Left ventricle myocardium inferior (tissue), 1 donor: ENCODE measurements at places on chromosomes 2 and 18. TPM values are rescaled to one million over a fixed set of nuclear protein-coding genes. Genes with fewer than 3 reads are reported as not detected.

DNA sequence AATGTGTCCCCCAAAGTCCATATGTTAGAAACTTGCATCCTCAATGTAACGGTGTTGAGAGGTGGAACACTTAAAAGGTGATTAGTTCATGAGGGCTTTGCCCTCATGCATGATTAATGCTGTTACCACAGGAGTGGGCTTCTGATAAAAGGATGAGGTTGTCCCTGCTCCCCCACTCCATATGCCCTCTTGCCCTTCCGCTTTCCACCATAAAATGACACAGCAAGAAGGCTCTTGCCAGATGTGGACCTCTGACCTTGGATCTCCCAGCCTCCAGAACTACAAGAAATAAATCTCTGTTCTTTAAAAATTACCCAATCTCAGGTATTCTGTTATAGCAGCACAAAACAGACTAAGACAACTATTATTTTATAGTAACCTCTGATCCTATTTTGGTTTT lies 412.1 kb downstream of the NBAS start:
- no peak overlapping the region for H3K4me3 ChIP-seq
- H3K36me3 ChIP-seq, result no peaks in the 10 kb centered on the region
- no peaks in the 10 kb centered on the region for H3K27me3 ChIP-seq

- H3K4me3 ChIP-seq, result no peak overlapping the region
- no peaks in the 10 kb centered on the region for H3K4me1 ChIP-seq
- H3K27ac ChIP-seq, result no peak overlapping the region
- no peaks in the 10 kb centered on the region for H3K27me3 ChIP-seq
- no peak for DNase-seq
Observed at GRCh38 chr2:127829845-127830246, 18.9 kb upstream of the WDR33 start.

DSG1 gene
- 1.3 TPM for total RNA-seq

- no peak for DNase-seq
- no peak overlapping the region for H3K27ac ChIP-seq
- H3K36me3 ChIP-seq, result no peaks in the 10 kb centered on the region
Observed at GRCh38 chr2:216519154-216519762, 20.6 kb downstream of the RPL37A start.

PDE1A gene
- 17.3 TPM for total RNA-seq

DNA sequence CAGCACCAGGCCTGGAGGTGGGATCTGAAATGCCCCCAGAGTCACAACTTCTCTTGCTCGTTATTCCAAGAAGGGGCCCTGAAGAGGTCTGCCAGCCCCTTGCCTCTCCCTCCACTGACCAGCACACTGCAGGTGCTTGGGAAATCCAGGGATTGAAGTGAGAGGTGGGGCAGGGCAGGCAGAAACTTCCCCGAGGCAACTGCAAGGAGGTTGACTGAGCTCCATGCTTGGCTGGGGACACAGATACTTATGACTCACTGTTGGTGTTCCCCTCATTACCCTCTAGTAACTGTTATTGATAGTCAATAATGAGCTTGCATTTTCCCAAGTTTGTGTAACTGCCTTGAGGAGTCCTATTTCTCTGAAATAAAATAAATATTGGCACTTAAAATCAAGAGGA lies 47.5 kb downstream of the MARCO start:
- no peak overlapping the region for H3K4me3 ChIP-seq
- H3K4me1 ChIP-seq, result no peaks in the 10 kb centered on the region
- H3K36me3 ChIP-seq, result no peaks in the 10 kb centered on the region
- no peak for DNase-seq
- peaks cover 80% of the 10 kb centered on the region for H3K27me3 ChIP-seq
- H3K27ac ChIP-seq, result no peak overlapping the region

DNA sequence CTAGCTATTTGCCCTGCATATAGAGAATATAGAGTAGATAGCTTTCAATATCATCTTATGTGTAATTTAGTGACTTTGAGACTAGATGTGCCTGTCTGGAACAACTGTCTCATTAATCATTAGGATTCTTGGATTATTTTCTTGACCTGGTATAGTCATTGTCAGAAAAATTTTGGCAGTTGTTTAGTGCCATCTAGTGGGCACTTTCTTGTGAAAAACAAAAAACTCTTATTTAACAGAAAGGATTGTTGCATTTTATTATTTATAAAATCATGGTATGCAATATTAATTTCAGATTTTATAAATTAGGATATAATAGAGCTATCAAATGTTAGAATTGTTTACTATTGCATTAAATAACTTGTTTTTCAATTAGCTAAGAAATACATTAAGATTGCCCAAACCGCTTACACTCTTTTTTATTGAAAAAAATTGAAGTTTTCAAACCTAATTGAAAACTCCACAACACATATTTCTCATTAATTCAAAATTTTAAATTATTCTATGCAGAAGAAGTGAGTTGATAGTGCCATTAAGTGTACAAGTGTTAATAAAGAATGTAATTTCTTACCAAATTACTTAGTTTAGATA lies 80.3 kb downstream of the DYNAP start:
- peaks cover 6% of the 10 kb centered on the region for H3K27me3 ChIP-seq
- no peaks in the 10 kb centered on the region for H3K36me3 ChIP-seq
- no peak for DNase-seq
- H3K4me3 ChIP-seq, result no peak overlapping the region
- H3K27ac ChIP-seq, result no peak overlapping the region

DNA sequence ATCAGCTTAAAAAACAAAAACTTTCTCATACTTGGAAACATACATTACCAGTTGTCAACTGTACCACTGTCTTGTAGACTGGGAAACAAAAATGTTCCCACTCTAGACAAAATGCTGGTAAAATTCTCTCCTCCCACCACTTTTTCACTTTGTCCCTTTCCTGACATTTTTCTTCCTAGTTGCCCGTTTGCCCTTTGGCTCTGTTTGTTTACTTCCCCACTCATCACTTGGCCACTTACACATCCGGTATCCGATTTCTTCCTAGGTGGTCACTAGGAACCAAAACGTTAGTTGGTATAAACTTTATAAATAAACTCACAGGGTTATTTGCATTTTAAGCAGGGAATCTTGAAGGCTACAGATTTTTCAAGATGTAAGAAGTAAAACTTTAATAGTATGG lies 84.9 kb downstream of the METTL4 start:
- H3K27ac ChIP-seq, result no peak overlapping the region
- no peaks in the 10 kb centered on the region for H3K27me3 ChIP-seq
- DNase-seq, result no peak
- no peak overlapping the region for H3K4me3 ChIP-seq
- no peaks in the 10 kb centered on the region for H3K4me1 ChIP-seq
- no peaks in the 10 kb centered on the region for H3K36me3 ChIP-seq

GRCh38 chr2:10400978-10401951 lies 46.9 kb downstream of the ODC1 start:
- H3K4me1 ChIP-seq, result peaks cover 90% of the 10 kb centered on the region
- H3K36me3 ChIP-seq, result no peaks in the 10 kb centered on the region
- no peaks in the 10 kb centered on the region for H3K27me3 ChIP-seq
- H3K27ac ChIP-seq, result peak overlapping the region; percentile 81
- peak overlapping the region; percentile 12 for H3K4me3 ChIP-seq
